Suppressor macrophage treated with lipopolysaccharide for 4 hours (primary cell): ENCODE measurements at places on chromosomes 7 and 10.

GRCh38 chr10:58608826-58609531 is 96.3 kb downstream of the BICC1 start:
- peak; percentile 20 for DNase-seq

DNA sequence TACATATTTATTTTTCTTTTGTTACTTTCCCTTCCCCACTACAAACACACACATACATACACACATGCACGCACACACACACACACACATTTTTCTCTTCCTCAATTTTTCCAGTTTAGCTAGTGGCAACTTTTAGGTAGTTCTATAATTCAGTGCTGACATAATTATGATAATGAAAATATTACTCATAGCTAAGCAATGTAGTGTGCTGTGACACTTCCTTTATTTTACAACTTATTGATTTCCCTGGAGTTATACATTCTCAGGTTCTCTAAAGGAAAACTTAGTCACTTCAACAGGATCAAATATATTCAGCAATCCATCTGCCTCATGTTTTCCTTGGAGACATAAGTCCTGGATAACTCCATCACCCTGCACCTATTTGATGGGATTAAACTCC is 151.6 kb downstream of the CACNA2D1 start:
- peak; percentile 4 for DNase-seq

DNA sequence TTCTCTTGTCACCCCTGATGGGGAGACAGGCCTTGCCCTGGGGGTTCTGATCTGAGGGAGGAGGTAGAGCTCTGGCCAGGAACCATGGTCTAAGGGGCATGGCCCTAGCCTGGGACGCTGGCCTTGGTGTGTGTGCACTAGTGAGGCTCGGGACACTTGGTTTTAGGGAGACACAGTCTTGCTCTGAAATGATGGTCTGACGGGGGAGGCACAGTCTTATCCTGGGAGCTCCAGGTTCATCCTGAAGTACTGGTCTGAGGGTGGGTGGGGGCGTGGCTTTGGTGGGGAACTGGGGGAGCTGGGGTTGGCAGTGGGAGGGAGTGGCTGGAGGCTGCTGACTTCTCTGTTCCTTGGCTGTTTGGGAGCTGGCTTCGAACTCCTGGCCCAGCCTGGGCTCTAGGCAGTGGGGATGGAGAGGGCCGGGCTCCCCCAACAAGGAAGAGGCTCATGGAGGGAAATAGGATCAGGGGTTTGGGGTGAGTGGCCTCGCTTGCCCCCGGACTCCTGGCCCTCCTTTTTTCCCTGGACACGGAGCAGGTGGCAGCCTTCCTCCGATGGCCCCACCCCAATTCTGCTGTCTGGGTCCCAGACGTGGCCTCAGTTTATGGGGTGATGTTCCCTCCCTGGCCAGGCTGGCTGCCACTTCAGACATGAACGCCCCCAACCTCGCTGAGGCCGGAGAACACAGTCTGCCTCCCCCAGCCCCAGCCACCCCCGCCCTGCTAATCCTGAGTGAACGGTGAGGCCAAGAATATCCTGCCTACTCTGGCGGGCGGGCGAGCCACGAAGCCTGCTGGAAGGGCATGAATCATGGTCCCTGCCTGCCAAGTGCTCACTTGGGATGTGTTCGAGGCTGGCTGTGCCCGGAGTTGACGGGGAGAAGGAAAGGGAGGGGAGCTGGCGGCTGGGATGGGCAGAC is 43.5 kb downstream of the TMEM270 start:
- DNase-seq, result no peak

DNA sequence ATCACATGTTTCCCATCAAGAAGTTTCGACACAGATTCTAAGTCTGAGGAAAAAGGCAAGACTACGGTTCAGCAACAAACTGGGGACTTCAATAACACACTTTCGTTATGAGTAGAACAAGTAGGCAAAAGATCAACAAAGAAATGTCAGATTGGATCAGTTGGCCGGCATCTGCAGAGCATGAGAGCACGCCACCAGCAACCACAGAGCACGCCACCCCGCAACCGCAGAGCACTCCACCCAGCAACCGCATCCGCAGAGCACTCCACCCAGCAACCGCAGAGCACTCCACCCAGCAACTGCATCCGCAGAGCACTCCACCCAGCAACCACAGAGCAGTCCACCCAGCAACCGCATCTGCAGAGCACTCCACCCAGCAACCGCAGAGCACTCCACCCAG is 89.7 kb upstream of the FAM20C start:
- DNase-seq, result peak; percentile 55

DNA sequence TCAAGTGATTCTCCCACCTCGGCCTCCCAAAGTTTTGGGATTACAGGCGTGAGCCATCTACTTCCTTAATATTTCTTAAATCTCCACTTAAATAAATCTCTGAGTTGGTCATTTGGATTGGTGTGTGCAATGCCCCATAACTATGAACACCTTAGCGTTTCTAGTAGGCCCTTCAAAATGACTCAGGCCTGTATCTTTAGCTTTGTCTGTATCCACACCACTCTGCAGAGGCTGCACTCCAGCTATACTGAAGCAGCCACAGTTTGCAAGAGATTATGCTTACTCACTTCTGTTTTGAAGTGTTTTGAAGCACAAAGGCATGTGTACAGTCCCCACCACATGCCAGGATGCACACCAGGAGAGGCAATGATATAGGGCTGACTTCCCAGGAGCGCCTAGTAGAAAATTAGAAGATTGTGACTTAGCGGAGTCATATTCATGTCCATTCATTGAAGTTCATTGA is 2.4 kb upstream of the ST7 start:
- DNase-seq, result no peak

DNA sequence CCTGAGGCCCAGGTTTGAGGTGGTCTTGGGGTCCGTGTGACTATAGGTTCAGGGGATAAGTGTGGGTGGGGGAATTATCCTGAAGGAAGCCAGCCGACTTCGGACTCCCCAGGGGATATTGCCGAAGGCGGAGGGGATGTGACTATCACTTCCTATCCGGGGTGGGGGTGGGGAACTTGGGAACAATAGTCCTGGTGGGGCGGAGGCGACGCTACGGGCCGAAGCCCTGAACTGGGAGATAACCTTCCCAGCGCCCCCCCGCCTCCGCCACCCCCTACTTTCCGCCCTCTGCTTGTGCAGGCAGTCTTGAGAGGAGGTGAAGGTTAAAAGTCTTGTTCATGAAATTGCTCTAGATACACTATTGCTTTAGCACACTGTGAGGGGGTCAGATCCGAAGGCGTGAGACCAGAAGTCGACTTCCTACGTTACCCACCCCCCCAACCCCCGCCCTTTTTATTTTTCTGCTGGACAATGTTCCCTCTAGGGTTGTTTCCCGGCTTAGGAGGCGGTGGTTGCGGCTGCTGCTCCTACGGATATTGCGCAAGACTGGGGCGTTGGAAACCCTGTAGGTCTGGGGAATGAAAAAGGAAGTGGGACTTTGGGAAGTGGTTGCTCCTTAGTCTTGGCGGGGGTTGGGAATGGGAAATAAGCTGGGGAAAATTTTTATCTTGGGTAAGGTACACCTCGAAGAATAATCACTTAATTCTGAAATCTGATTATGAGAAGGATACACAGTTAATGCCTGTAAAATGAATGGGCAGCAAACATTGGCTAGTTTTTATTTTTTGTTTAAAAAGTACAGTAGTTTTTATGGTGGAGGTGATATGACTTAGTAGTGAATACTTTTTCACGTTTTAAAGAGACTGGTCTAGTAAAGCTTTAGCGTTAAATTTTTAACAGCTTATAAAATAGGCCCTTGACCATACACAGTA is 1.5 kb downstream of the PTPN12 start:
- peak; percentile 92 for DNase-seq

GRCh38 chr7:69630292-69630691 is 32.0 kb downstream of the AUTS2 start:
- peak; percentile 25 for DNase-seq

- no peak for DNase-seq
These were observed 131.1 kb upstream of the SLC26A5 start for GRCh38 chr7:103577059-103577458.

GRCh38 chr7:117669818-117670217 is 190.0 kb downstream of the CFTR start:
- no peak for DNase-seq

GRCh38 chr7:90709501-90710465 is 113.7 kb downstream of the CDK14 start:
- DNase-seq, result no peak

DNA sequence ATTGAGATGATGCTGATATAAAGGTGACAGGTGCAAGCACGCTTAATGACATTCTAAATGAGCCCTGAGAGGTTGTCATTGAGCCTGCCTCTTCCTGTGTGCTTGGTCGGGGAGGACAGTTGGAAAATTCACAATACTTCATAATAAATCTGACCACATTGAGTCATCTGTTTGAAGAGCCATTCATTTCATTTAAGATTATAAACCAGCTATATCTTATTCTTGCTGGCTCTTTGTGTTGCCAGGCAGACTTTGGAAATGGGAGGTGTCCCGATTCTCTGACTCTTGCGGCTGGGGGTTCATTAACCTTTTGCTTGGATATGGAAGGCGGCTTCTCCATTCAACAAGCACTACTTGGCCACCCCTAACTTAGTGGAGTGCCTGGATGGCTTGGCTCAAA is 198.2 kb downstream of the FANK1 start:
- no peak for DNase-seq

DNA sequence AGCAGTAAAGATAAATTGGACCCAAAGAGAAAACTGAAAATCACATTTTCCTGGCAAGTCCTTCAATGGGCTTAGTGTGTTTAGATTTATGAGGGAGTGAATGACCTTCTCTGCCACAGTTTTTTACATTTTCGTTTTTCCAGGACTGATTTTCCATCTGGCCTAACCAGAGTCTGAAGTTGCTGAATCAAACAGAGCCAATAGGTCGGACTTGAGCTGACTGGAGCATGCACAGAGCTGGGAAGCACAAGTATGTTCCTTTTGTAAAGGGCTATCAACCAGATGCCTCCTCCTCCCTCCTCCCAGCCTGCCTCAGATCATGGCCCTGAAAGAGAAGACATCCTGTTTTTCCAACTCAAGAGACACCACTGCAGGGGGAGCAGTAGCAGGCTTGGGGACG is 126.0 kb upstream of the ANKRD1 start:
- no peak for DNase-seq

DNA sequence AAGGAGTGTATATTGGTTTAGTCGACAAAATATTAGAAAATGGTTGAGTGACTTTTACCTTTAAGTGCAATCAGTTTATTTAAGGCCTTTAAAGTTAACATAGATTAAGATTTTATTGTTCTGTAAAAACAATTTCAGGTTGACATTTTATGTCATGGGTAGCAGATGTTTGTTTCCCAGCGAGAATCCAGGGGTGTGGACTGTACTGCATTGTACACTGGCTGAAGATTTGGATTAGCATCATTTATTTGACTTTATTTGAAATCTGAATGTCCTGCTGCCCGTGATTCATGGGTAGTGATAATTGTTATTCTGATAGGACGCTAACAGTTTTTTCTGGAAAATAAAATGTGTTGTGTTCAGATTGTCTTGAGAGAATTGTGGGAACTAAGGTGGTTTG is 39.3 kb downstream of the RBM33 start:
- DNase-seq, result no peak

- DNase-seq, result no peak
These were observed 24.7 kb upstream of the PDLIM1 start for GRCh38 chr10:95315509-95315908.

DNA sequence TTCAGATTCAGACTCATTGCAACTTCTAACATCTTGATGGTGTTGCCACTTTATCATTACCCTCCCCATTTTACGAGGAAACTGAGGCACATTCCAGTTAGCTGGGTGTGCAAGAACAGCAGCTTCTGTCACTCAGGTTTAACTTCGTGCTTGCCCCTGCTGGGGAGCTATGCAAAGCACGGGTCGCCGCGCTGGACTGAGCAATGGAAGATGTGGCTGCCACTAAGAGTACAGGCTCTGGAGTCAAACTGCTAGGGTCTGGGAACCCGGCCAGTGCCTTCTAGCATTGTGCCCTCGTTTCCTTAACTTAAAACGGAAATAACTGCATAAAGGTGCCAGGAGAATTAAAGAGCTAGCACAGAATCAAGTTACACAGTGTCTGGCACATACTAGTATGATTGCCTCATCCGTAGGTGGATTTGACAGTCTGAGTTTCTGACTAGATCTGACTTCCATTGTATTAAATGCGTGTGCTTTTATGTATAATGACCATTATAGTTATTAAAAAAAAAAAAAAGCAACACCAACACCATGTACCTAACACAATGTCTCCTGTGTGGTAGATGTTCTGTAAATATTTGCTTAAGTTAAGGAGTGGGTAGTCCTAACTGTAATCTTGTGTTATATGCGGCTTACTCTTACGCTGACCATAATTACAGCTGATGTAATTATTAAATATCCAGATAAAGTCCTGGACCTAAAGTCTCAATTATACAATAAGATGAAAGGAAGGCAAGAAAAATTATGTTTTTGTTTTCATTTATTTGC is 842 bp downstream of the ZNF22 start:
- DNase-seq, result no peak

DNA sequence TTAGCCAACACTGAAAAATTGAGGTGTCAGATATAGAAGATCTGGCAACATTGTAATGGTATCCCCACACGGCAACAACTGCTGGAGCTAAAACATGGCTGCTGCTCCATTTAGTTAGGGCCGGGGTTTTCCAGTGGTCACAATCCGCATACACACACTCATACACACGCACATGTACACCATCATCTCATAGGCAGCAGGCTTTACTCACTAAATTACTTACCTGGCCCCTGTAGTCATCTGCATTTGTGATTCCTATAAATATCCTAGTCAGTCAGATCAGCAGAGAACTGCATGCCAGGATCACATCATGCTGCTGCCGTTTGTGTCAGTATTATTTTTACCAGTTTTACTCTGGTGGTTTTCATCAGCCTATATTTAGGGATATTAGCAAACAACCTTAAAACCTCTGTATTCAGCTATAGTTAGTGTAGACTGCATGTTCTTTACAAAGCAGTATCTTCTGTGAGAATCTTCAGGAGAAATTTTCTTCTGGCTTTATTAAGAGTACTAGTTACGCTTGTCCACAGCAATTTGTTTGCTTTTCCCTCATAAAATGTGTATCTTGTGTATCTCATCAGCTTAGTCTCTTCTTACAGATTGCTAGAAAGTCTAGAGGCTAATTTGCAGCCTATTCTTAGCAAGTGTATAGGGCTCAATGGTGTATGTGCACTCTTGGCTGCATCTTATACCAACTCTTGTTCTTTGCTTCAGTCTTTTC is 38.3 kb upstream of the PTPN12 start:
- no peak for DNase-seq

- DNase-seq, result no peak
These were observed 487.9 kb upstream of the MKI67 start for GRCh38 chr10:128614016-128614605.

GRCh38 chr7:90896458-90896857 is 300.3 kb downstream of the CDK14 start:
- no peak for DNase-seq

- DNase-seq, result no peak
These were observed 2.1 kb upstream of the KAT6B start for GRCh38 chr10:74824184-74824899.
